B cell (primary cell): ENCODE measurements at places on chromosomes 7 and 10.

DNA sequence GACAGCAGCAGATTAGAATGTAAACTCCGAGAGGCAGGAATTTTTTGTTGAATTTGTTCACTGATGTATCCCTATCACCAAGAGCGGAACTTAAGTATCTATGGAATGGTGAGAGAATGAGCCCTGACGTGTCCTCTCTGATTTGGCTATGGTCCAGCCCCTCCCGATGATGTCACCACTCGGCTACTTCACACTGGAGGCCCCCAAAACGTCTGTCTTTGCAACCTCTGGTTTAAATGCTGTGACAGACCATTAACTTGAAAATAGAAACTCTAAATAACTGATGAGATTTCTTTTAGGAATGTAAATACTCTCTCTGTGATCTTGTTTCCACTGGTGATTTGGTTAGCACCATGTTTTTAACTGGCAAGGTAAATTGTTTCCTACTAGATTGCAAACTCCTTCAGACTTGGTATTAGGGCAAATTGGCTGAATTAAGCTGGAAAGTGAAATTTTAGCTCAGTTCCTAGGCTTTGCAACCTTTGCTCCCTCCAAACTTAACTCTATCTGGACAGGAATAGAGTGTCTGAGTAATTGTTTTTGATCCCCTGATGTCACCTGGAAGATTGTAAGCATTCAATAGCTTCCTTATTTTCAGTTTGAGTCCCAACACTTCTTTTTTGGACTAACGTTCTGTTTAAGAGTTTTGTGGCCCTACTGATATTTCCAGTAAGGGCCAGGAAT lies 19.1 kb downstream of the SLC16A12 start:
- no peak for DNase-seq

DNA sequence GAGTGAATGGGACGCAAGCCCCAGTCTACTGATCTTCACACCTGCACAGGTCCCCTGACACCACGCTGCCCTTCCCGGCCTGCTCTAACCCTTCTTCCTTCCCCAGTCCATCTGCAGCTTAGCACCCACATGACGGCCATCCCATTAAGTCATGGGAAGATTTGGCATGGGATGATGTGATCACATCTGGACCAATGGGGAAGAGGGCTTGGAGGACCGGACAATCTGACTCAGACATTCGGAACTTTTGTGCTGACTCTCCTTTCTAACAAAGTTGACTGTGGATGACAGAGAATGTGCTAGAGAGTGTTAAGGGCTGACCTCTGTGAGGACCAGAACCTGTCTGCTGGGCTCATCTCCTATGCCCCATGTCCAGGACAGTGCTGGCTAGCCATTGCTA lies 15.6 kb downstream of the CXCL12 start:
- no peak for DNase-seq

- no peak for DNase-seq
Observed at GRCh38 chr10:121566755-121567154, 31.5 kb downstream of the FGFR2 start.

DNA sequence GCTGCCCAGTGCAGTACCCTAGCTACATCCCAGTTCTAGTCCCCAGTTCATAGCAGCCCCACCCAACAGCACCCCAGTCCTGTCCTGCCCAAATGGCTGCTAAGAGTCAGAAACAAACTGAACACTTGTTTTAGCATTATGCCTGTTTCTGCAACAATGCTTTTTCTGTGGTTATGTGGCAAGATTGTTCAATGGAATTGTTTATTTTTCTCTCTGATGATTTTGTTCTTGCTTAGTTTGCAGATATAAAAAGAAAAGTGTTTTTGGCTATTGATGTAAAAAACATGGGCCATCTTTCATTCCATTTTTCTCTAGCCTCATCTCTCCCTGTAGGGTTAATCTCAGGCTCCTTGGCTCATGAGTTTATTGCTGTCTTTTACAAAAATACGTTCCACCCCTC lies 42.5 kb downstream of the LRRC4 start:
- DNase-seq: no peak

DNA sequence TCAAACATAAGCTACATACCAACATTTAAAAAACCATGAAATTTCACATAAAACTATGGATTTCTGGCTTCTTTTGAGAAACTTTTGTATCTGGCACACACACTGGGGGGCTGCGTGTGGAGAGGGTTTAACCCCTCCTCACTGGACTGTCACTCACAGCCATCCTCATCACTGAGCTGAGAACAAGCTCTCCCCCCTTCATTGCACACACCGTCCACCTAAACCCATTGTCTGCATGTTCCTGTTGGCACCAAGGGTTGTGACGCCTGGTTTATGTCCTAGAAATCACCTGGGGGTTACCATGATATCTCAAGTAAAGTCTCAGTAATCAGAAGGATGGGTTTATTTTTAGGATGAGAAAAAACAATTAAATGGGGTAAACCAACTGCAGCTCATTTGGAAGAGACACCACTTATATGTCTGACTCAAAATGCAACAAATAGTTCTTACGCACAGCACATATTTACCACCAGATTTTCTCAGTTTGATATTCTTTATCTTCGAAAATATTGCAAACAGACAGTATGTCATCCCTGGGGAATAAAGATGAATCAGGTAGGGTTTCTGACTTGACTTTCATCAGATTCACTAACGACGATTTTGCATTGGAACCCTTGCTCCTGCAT lies 218.5 kb upstream of the KLF6 start:
- DNase-seq: no peak

- DNase-seq: peak; percentile 68
Observed at GRCh38 chr10:4514445-4515108, 311.4 kb upstream of the AKR1E2 start.

DNA sequence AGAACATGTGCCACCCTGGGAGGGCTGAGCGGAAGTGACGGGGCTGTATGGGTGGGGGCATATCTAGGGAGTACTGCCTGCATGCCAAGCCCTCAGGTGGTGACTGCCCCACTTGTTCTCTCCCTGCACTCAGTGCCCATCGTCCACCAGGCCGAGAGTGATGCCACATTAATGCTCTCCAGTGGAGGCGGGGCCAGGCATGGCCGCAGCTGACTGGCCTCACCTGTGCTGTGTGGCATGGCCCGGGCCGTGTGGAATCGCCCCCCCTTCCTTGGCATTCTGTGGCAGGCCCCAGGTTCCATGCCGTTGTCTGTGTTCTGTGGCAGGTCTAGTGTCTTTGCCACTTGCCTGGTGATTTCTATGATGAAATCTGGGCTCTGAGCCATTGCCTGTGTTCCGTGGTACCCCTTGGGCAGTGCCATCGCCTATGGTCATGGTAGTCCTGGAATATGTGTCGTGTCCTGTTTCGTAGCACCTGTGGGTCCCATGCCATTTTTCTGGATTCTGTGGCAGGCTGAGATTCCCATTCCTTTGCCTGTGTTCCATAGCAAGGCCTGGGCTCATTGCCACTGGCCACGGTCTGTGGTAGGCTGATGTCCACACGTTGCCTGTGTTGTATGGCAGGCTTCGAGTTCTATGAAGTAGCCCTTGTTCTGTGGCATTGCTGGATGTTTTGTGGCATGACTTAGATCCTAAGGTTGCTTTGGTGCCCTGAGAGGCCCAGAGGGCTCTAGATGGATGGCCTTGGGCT lies 8.9 kb downstream of the FLNC start:
- DNase-seq: no peak
